ENCODE measurements at places on chromosomes 7 and 10.

- no peak for DNase-seq
Measured at GRCh38 chr10:101774589-101775272, 1.2 kb downstream of the FGF8 start.

DNA sequence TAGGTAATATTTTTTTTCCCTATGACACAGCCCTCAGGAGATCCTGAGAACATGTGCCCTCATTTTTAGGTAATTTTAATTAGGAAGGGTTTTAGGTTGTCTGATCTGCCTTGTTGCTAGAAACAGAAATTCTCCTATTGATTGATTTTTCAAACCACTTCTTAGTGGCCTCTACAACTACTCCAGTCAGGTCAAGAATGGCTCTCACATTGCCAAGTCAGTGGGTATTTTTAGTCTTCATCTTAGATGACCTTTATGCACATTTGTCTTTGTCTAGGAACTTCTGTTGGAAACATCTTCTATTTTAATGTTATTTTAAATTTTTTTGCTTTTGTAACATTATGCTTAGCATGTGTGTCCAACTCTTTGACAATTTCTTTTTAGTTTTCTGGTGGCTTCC, 162.3 kb downstream of the MLLT10 start:
- DNase-seq: no peak

DNA sequence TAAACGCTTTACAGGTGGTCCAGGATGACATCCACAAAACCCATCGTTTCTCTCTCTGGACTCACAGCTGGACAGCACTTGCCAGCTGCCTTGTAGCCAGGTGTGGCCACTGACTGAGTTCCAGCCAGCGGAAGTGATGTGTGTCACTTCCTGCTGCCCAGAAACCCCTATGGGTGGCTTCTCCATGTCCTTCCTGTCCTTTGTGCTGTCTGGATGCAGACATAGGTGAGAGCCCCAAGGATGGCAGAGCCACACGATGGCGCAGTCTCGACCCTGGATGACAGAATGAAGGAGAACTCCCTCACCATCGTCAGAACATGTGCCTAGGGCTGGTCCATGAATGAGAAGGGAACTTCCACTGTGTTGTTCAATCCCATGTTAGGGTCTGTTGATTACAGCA, 22.1 kb downstream of the NMT2 start:
- no peak for DNase-seq

GRCh38 chr10:124279882-124280281, 138.8 kb downstream of the OAT start:
- DNase-seq: no peak

DNA sequence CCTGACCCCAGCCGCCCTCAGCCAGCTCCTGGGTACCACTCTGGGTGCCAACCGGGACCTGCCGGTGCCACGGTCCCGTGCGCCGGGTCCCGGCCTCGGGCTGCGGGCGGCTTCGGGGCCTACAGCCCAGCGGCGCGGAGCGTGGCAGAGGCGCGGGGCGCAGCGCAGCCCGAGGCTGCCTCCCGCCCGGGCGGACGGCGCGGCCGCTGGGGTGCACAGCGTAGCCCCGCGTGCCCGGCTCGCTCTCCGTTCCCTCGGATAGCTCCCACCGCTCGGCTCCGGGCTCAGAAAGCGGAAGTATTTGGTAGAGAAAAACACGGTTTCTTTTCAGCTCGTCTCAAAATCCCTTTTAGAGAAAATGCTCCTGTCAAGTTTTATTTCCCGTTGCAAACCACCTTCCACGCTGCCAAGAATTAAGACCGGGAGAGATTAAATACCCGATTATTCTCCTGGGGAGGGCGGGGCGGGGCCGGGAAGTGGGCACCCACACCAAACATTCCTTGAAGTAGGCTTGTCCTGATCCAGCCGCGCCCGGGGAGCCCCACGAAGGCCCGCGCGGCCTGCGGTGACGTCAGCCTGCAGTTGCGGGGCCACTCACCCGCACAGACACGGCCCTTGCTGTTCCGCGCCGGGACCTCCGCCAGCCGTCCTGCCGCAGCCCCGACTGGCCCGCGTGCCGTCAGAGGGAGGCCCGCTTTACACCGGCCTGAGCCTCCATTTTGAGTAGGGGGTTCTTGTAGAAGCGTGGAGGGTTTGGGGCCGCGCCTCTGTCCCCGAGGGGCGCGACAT, 7.2 kb downstream of the HOXA13 start:
- DNase-seq: no peak

DNA sequence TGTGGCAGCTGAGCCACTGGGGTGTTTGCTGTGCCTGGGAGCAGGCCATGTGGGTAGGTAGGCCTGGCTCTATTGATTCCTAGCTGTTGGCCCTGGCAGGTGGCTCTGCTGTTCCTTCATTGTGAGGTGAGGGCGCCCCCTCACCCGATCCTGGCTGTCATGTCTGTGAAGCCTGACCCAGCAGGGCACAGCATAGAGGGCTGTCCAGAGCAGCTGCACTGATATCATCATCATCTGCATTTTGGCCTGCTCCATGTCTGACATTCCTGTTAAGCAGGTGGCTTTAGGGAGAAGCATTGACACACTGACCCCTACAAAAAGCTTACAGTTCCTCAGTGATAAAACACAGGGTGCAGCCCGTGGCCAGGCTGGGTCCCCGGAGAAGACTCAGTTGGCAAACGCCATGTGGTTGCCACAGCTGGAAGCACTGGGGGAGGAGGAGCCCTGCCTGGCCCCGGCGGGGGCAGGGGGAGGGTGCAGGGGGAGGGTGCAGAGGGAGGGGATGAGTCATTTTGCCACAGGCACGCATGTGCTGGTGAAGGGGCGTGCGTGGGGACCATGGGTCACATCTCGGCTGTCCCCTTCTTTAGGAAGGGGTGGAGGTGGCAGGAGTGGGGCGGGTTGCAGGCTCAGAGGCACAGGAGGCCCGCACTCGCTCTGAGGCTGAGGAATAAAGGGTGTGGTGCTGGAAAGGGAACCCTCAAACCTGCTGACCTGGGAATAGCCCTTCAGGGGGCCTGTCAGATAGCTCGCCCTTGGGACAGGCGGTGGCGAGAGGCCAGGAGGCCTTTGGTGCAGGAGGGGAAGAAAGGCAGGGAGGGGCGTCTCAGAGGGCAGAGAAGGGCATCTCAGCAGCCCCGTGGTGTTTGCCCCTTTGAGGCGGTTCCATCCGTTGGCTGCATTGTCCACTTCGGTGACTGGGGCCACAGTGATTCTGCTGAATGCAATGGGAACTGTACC, 31.6 kb downstream of the IKZF1 start:
- no peak for DNase-seq

DNA sequence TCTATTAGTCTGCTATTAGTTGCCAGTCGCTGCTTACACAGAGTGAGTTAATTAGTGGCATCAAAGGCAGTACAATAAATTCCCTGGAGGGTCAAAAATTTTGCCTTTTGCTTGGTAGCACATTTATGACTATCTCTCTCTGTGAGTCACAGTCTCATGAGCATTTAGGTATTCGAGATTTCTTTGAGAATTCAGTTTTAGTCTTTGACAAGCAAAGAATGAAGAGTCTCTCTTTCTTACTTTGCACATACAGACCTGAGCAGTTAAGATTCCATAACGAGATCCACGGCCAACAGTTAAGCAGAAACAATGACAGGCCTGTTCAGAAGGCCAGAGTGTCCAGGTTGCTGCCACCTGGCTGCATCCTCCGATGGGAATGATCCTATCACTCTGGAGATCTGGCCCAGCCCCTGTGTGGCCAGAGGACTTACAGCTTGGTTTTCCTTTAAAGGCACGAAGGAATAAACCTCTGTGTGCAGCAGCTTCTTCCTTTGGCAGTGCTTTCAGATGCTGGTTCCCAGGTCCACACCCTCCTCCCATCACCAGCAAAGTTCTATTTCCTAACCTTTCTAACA, 80.6 kb downstream of the GLI3 start:
- DNase-seq: no peak

GRCh38 chr10:88840881-88841280, 10.8 kb downstream of the ANKRD22 start:
- DNase-seq: no peak

GRCh38 chr10:9845075-9845474, 1172.6 kb upstream of the CELF2 start:
- no peak for DNase-seq

DNA sequence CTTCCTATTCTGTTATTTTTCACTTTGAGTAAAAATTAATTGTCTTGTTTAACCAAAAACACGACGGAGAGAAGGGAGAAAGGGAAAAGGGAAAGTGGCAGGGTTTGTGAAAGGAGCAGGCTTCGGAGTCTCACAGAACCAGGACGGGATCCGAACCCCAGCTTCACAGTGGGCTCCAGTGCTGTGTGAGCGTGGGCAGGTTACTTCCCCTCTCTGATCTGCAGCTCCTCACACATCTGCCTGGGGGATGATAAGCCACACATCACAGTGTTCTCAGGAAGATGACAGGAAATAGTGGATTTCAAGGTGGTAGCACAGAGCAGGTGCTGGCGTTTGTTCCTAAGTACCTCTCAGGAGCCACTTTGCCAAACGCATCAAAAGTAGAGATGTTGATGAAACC, 94.2 kb upstream of the GPR26 start:
- DNase-seq: no peak

GRCh38 chr7:54687462-54688212, 71.4 kb downstream of the SEC61G start:
- no peak for DNase-seq

GRCh38 chr10:131943021-131943814, 38.5 kb downstream of the BNIP3 start:
- DNase-seq: no peak

DNA sequence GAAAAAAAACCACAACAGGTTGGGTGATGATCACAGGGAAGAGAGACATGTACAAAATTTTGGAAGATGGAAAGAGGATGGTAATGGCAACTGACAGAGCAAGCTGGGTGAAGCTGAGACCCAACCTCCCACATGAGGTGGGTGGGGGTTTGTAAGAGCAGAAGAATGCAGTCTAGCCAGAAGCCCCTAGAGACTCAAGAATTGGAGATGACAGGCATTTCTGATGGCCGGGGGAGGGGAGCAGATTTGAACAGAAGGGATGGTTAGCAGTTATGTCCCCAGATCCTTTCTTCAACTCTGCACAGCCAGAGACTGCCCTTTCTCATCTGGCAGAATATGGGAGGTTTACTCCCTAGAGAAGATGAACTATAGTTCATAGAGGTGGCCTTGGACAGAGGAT, 208.0 kb downstream of the GALNT17 start:
- no peak for DNase-seq

- no peak for DNase-seq
Measured at GRCh38 chr10:52030051-52030790, 283.9 kb upstream of the DKK1 start.

GRCh38 chr10:1552406-1552805, 184.9 kb downstream of the ADARB2 start:
- no peak for DNase-seq

GRCh38 chr10:57955076-57955475, 312.6 kb downstream of the IPMK start:
- no peak for DNase-seq

DNA sequence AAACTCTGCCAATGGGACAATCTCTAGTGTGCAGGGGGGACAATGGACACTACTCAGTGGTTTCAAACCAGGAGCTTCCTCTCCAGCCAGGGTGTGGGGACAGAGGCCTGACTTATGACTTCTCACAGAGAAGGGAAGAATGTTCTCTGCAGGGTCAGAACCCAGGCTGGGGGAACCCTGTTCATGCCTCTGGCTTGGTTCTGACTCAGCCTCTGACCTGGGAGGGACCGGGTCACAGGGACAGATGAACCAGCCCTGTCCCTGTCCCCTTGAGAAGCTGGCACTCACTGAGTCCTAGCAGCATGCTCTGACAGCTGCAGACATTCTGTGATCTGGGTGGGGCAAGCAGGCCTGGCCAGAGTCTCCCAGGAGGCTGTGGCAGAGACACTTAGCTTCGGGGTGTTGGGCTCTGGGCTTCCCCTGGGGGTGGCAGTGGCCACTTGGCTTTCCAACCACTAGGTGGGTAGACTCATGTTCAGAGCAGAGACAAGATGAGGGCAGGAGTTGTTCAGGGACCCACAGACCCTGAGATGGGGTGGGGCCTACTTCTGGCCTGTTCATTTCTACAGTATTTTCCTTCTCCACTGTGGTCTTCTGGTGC, 13.6 kb downstream of the TSPAN15 start:
- no peak for DNase-seq

- DNase-seq: no peak
Measured at GRCh38 chr7:87574630-87575029, 26.1 kb downstream of the ABCB1 start.

DNA sequence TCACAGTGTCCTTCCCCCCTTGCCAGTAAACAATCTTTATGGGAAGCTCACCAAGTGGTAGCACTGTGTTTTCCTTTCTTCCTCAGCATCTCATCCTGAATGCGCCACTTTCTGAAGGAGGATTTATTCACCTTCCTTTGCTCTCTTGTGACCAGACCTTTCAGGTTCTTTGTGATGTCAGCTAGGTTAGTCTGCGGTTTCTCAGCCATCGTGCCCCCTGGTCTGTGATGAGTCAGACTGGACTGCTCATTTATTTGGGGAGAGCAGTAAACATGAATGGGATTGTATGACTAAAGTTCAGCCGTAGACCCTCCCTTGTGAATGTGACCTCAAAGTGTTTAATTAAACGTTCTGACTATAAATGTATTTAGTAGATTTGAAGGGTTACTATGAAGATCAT, 235.1 kb upstream of the CELF2 start:
- no peak for DNase-seq

DNA sequence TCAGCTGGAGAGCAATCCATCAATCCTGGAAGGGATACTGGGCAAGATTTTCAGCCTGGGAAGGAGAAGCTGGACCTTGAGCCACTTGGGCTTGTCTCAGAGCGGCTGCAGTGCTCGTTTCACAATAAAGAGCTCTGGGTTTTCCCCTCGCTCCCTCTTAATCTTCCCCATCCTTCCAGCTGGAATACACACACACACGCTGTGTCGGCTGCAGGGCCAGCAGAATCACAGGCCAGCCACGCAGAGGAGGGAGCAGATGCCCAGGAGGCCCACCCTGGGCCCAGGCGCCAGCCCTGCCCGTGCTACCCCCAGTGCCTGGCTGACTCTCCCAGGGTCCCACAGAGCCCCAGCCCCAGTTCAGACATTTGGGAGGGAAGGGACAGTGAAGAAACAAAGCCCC, 255.1 kb downstream of the TNS3 start:
- DNase-seq: no peak

DNA sequence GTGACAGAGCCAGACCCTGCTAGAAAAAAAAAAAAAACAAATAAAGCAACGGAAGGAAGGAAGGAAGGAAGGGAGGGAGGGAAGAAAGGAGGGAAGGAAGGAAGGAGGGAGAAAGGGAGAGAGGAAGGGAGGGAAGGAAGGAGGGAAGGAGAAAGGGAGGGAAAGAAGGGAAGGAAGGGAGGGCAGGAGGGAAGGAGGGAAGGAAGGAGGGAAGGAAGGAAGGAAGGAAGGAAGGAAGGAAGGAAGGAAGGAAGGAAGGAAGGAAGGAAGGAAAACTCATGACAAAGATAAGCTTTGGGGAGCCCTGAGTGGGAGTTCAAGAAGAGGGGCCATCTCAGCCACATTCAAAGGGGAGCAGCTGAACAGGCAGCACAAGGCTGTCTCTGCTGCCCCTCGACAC, 124.7 kb upstream of the MGMT start:
- DNase-seq: no peak

DNA sequence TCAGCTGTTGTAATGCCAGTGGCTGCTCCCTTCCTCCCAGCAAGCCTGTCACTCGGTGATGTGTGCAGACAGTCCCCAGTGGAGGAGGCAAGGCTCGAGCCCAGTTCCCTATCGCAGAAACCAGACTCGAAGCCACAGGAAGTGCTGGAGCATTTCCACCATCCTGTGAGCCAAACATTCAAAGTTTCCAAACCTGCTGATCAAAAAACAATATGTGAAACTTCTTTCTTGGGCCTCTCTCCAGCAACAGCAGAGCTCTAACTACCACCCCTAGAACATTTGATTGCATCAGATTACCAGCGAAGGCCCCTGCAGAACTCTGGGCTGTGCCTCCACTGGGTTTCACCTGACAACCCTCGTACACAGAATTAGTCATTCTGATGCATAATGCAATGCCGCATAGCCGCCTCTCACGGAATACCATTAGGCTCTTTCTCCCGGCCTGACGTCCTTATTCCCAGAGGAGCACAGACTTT, 94.0 kb downstream of the ELMO1 start:
- DNase-seq: peak; percentile 78

All from forelimb muscle (tissue), 1 donor.